ENCODE measurements at places on chromosomes 16 and 17.

GRCh38 chr17:62855156-62855555 is 47.0 kb upstream of the MARCHF10 start:
- DNase-seq: no peak

GRCh38 chr17:6505425-6506142 is 50.8 kb downstream of the PITPNM3 start:
- no peak for DNase-seq

- DNase-seq: no peak
Measured at GRCh38 chr16:23595246-23595950, 718 bp downstream of the NDUFAB1 start.

DNA sequence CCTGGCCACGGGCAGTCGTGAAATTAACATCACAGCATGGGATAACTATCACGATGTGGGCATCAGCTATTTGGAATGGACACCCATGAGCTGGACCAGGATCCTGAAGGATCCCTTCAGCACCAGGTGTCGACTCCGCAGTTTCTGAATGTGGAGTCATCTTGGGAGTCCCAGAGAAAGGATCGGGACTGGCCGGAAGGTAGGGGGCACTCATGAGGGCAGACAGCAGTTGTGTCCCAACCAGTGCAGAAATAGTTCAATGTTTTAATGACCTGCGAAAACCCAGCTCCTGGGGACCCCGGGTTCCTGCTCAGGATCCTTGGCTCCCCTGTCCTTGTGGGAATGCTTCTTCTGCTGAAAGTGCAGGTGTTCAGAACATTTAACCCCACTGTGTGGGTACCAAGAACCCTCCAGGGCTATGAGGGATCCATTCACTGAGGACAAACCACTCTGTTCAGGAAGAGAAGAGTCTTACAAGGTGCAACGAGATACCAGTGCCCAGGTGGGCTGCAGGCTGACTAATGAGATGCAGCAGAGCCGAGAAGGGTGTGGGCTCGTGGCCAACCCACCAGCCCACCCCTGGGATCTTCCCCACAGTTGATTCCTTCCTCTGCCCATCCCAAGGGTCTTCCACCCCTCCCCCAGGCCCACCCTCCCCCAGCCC is 154.8 kb downstream of the SALL1 start:
- DNase-seq: no peak

DNA sequence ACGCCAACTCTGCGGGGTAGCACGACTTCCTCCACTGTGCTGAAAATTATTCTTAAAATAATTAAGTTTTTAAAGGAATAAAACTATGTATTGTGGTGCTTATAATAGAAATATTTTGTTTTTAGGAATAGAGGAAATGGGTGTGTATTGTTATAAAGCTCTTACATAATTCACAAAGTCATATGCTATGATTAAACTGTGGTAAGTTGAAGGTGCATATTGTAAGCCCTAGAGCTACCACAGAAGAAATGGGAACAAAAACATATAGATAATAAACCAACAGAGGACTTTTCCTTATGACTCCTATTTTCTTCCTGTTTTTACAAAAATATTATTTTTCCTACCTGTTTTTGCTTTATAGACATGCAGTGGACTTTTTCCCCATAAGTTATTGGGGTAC is 4.3 kb upstream of the SLFN11 start:
- DNase-seq: no peak

- DNase-seq: no peak
Measured at GRCh38 chr16:65376601-65377000, 254.7 kb upstream of the CDH11 start.

GRCh38 chr17:45371414-45372324 is 54.8 kb upstream of the MAP3K14 start:
- DNase-seq: peak; percentile 56

DNA sequence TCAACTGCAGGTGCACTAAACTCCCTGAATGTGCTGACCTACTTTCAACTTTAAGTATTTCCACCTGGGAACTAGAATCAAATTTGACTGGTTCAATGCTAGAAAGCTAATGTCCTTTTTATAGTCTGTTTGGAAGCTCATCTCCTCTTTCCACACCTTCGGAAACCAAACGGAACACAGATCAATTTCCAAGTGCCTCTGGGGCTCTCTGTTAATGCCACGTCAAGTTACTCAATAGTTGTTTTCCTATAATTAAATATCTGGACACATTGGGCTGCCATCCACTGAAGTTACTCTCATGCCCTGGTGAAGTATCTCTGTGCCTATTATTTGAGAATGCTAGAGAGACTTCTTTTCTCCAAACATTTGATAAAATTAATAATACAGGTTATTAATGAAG is 29.7 kb downstream of the ABAT start:
- no peak for DNase-seq

- no peak for DNase-seq
Measured at GRCh38 chr16:56923481-56924091, 8.4 kb upstream of the HERPUD1 start.

GRCh38 chr16:52256310-52257078 is 290.4 kb downstream of the TOX3 start:
- no peak for DNase-seq

DNA sequence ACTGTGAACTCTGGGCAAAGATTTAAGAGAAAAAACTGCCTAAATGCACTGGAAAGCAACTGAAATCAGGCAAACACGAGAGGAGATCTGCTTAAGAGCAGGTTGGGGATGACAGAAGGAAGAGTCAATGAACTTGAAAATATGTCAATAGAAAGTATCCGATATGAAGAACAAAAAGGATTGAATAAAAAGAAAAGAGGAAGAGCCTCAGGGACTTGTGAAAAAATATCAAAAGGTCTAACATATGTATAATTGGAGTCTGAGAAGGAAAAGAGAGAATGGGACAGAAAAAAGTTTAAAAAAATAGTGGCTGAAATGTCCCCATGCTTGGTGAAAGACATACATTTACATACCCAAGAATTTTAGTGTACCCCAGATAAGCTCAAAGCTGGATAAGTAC is 195.5 kb downstream of the COPRS start:
- DNase-seq: peak; percentile 31

GRCh38 chr17:61408151-61409041 is 8.8 kb downstream of the TBX2 start:
- DNase-seq: no peak

GRCh38 chr16:88451586-88452481 is 1.2 kb upstream of the ZFPM1 start:
- DNase-seq: no peak

DNA sequence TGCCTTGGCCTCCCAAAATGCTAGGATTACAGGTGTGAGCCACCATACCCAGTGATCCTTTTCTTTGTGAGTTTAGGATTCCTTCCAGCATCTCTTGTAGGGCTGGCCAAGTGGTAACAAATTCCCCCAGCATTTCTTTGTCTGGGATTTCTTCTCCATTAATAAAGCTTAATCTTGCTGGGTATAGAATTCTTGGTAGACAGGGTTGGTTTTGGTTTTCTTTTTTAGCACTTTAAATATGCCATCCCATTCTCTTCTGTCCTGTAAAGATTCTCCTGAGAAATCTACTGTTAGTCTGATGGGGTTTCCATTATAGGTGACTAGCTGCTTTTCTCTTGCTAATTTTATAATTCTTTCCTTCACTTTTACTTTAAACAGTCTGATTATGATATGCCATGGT is 173.0 kb upstream of the TOM1L1 start:
- DNase-seq: no peak

DNA sequence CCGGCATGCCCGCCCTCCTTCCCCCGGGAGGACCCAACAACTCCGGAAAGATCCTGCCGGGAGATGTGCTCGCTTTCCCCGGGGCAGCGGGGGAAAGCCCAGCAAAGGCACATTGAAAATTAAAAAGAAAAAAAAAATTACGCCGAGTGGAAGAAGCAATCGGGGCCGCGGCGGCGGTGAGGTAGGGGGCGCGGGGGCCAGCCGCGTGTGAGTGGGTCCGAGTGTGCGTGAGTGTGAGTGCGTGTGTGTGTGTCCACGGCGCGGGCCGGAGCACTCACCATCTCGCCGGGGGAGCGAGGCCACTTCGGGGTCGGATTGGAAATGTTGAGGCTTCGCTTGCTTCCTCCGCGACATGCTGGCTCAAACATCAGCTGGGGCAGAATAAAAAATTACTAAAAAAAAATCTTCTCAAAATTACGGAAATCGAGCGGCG is at the start of gene SALL1:
Gene SALL1 (minus strand): TSS at position 383 of the 433 bp plus-strand sequence. CDS start 29 bp downstream, at position 354.
- no peak for DNase-seq

All from glomerular endothelial cell (primary cell).